ENCODE measurements at places on chromosomes 2 and 18.

- no peak for DNase-seq
Measured at GRCh38 chr2:239747274-239747673, 277.9 kb downstream of the NDUFA10 start.

DNA sequence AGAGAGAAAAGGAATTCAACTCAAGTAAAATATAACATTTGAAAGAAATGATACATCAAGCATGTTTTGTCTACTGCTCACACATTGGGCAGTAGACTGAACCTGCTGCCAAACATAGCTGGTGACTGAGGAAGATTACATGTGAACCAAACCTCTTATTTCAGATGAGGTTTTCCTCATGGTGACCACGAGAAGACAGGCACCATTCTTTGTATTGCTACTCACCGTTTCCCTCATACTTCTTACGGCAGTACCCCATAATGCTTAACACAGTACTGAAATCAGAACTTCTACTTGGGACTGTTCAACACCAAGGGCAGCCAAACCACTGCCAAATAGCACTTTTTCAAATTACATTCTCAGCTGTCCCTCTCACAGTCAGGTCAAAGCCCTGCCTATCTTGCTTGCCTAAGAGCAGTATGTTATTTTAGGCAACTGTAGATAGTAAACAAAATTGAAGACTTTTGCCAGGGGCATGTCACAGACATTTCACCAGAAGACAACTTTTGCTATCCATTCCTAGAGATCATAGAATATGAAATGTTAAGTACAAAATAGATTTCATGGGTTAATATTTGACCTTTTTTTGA, 167.1 kb upstream of the DOK6 start:
- no peak for DNase-seq

DNA sequence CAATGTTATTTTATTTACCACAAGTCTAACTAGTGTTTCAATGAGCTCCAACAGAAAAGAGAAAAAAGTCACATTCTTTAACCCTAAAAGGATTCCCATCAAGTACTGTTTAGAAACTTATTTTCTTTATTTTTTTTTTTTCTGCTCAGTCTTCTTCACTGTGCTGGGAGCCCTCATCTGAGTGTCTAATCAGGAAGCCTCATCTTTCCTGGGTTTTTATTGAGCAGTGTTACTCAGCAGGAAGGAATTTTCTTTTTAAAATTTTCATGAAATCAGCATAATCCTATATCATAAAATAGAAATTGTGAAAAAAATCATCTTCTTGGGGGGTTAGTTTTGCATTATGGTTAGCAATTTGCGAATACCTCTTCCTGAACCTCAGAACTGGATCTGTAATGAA, 453.8 kb downstream of the CDH2 start:
- DNase-seq, result no peak

DNA sequence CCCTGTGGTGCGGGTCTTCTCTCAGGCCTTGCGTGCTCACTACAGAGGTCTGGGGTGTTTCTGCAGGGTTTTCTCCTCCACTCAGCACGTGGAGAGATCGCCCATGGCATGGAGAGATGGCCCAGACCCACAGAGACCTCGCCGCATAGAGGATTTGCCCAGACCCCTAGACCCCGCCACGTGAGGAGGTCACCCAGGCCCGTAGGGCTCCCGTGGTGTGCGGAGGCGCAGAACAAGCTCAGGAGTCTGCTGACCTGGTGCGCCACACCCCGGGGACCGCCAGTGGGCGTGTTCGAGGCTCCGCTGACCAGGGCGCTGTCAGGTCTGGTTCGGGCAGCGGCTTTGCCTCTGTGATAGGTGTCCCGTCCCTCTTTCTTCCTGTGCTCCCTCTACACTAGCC, 64.5 kb downstream of the ADI1 start:
- DNase-seq, result no peak

DNA sequence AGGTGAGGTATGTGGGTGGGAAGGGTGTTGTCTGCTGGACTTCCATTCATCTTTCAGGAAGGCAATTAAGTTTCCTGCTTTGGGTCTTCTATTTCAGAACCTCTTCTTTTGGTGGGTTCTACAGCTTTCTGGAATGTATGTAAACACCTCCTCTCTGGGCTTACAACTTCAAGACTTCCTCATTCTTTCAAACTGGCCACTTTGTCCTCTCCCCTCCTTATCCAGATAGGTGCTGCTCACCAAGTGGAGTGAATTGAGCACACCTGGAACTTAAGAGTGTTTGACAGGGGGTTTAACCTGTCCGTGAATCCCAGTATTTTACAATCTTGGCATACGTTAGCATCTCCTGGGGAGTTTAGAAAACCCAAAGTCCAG, 5.2 kb upstream of the MRPL33 start:
- DNase-seq, result no peak

DNA sequence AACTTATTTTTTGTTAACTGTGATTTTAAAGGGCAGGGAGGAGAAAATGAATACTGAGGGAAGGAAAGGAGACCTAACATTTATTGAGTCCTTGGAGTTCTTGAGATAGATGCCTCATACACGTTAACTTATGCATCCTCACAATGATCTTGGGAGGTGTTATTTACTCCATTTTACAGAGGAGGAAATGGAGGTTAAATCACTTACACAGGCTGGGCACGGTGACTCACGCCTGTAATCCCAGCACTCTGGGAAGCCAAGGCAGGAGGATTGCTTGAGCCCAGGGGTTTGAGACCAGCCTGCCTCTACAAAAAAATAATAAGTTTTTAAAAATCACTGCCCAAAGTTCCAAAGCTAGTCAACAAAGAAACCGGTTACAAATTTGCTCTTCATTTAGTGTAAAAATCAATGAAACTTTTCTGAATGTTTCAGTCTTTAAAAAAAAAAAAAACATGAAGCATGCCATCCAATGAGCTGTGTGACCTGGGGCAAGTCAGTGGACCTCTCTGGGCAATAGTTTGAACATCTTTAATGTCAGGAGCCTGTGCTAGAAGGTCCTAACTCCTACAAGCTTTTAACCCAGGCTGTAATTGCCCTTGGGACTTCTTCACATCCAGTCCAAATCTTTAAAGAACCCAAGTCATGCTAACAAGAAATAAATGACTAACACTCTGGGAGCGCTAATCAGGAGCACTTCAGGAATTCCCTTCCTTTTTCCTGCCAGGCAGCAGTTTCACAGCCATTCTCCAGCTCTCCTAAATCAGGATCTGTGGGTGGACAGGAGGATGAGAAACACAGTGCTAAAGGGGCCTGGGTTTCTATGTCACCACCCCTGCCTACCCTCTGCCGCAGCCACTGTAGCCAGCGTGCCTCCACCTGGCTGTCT, 176.4 kb downstream of the TMEM247 start:
- DNase-seq, result no peak

DNA sequence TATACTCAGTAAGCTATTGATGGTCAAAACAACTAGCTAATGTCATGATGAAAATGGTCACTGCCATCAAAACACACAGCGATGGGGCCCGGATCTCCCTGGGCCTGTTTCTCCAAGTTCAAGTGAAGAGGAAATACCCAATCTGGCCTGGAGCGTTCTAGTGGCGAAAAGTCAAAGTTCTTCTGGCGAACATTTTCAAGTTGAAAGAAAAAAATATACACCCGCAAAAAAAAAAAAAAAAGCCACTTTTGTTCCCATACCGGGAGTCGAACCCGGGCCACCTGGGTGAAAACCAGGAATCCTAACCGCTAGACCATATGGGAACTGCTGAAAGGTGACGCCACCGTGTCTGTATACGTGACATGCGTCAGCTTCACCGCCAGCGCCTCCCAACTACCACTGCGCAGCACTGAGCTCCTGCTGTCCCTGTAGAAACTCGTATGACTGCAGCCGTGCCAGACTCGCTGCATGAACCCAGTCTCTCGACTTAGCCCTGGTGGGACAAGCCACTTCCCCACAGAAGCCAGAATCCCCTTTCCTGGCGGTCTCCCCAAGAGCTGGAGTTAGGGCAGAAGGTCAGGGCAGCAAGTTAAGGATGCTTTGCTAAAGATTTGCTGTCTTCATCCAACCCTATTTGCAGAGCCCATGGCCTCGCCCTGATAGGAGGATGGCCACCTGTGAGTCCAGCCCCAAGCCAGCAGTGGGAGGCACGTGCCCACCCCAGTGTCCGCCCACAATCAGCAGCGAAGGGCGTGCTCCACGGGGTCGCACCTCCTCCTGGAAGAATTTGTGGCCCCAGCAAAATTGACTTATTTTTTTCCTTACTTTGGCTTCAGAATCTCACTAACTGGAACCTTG, 5.6 kb upstream of the IMP4 start:
- DNase-seq, result peak; percentile 74

GRCh38 chr18:59988098-59988706, 88.4 kb downstream of the PMAIP1 start:
- peak; percentile 46 for DNase-seq

- DNase-seq, result no peak
Measured at GRCh38 chr2:8138923-8139667, 542.8 kb upstream of the ID2 start.

DNA sequence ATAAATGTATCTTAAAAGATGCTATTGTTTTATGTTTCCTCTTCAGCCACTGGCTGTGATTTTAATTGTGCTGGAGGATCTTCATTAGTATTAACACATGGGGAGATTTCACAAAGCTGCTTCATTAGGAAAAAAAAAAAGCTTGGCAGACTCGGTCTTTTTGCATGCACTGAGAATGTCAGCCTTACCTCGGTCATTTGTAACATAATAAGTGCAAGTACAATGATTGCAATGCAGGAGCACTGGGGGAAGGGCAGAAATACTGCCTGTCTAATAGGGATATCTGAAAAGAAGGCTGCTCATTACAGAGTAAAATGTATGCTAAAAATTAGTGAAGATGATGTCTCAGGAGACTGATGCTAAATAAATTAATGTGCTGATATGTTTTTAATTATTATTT, 1.3 kb upstream of the BAZ2B start:
- no peak for DNase-seq

DNA sequence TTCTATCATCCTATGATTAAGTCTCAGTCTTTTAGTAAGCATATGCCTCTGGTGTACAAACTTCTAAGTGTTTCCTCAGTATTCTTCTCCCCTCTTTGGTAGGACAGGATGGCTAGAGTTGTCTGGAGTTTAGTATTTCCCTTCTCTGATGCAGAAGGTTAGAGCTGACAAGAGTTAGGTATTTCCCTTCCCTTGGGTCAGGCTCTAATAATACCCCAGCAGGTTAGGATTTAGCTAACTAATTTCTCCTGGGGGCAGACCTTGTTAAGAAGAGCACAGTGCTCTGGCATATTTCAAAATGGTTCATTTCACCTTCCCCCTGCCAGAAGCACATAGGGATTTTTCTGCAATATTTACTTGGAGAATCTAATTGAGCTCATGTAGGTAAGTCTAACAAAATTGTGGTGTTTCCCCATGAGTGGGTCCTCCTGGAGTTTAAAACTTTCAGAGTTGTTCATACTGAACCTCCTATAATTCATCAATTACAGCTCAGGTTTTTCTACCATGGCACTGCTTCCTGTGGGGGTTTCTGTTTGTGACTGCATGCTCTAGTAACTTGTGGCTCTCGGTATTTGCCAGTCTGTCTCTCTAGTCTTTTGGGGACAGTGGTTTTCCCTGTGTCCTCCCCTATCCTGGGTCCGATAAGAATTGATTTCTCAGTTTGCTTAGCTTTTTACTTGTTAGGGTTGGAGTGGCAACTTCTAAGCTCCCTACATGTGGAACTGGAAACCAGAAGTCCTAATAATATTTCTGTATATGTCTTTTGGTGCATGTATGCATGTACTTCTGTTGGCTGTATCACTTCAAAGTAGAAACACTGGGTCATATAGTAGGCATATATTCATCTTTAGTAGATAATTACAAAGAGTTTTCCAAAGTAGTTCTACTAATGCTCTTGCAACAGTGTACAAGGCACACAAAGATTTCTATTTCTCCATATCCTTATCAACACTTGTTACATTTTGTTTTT, 77.7 kb downstream of the GDF7 start:
- DNase-seq, result no peak

- DNase-seq, result no peak
Measured at GRCh38 chr2:145289946-145290345, 770.0 kb upstream of the ZEB2 start.

DNA sequence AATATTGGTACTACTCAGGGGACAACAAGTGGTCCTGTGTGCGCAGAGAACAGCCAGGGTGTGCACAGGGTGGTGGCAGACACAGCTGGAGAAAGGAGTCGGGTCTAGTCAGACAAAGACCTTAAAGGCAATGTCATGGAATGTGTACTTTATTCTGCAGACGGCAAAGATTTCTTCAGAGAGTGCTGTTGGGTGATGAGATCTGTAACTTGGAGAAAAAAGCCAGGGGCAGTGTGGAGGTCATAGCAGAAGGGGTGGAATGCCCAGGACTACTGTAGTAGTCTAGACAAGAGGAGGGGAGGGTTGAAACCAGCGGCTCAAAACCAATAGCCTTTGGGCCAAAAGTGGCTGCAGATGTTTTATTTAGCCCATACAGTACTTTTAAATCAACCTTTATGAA, 121.3 kb upstream of the ZFP36L2 start:
- no peak for DNase-seq

DNA sequence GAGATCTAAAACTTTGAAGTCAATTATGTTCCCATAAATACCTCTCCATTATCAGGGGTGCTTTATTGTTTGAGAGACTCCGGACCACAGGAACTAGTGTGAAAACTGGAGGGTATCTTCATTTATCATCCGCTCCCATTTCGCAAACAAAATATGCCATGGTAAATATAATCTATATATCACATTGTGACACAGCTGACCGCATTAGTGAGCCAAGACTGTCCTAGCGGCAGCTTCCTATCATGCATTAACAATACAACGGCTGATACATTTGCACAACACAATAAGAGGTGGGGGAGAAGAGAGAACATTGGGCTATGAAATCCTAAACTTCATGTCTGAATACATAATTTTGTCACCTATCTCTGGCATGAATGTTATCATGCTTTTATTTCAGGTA, 29.5 kb downstream of the BCL11A start:
- DNase-seq, result no peak

- no peak for DNase-seq
Measured at GRCh38 chr2:68753318-68753717, 18.7 kb downstream of the ARHGAP25 start.

GRCh38 chr2:10883801-10884478, 27.8 kb upstream of the KCNF1 start:
- DNase-seq, result no peak

- no peak for DNase-seq
Measured at GRCh38 chr2:228318218-228318617, 136.7 kb upstream of the SPHKAP start.

Data from stimulated activated CD4-positive, alpha-beta T cell treated with anti-CD3 and anti-CD28 coated beads, Interleukin-1b, Interleukin-23, amount 100 ng/mL, for 48 hours (primary cell).